SHP77 (cell line): ENCODE measurements at places on chromosomes 12 and 14.

DNA sequence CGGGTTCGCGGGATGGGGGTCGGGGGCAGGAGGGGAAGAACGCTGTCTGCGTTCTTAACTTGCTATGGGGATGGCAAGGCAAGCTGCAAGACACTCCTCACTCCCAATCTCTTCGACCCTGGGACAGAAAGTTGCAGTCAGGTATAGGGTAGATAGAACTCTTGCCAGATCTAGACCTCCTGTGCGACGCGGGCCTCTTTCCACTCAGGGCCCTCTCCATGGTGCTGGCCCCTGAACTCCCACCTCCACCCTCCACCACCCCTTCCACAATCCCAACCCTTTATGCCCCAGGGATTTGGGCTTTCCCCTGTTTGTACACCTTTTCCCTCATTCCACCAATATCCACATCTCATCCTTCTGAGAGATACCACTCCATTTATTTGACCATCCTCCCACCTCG is 812 bp downstream of the NABP2 start:
- no peak for DNase-seq

DNA sequence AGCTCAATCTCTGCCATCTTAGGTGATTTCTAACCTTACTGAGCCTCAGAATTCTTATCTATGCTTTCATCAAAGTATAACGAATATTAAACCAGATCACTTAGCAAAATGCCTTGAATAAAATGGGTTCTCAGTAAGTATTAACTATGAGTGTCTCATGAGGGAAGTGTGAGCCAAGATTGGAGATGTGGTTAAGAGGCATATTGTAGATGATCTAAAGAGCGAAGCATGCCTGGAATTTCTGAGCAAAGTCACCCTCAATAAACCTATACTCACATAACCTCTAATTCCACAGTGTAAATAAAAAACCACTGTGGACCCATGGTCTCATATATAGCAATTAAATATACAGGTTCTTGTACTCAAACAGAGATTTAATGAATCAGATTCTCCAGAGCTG is 193.1 kb upstream of the FSCB start:
- no peak for DNase-seq

- DNase-seq = no peak
These were observed 181.1 kb upstream of the NPAS3 start for GRCh38 chr14:32757568-32757967.

GRCh38 chr12:84922693-84923092 is 10.1 kb upstream of the SLC6A15 start:
- DNase-seq = no peak

DNA sequence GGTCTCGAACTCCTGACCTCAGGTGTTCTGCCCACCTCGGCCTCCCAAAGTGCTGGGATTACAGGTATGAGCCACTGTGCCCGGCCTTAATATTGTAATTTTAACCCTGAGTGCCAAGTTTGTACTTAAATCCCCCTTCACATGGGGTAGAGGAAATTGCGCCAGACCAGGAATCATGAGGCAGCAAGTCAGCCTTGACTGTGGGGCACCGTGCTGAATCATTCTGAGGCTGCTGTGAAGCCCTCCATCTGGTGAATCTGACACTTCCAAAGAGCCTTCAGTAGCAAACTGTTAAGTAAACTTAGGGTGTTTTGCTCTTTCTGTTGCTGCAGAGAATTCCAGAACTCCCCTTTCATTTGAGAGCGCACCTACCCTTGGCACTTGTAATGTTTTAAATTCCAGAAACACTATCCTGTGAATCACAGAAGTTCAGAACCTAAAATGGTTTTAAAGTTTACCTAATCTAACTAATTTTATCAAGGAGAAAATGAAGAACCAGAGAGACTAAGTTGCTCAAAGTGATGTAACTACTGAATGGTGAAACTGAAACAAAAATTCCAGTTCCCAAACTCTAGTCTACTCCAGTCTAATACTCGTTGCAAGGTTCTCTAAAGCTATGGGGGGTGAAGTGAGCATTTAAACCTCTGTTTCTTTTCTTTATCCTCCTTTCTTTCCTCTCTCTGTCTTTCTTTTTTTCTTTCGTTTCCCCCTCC is 7.5 kb downstream of the HEBP1 start:
- no peak for DNase-seq
